G401 (cell line): ENCODE measurements at places on chromosomes 6 and 20.

GRCh38 chr6:137000825-137001224, 43.9 kb downstream of the IL20RA start:
- DNase-seq: no peak

DNA sequence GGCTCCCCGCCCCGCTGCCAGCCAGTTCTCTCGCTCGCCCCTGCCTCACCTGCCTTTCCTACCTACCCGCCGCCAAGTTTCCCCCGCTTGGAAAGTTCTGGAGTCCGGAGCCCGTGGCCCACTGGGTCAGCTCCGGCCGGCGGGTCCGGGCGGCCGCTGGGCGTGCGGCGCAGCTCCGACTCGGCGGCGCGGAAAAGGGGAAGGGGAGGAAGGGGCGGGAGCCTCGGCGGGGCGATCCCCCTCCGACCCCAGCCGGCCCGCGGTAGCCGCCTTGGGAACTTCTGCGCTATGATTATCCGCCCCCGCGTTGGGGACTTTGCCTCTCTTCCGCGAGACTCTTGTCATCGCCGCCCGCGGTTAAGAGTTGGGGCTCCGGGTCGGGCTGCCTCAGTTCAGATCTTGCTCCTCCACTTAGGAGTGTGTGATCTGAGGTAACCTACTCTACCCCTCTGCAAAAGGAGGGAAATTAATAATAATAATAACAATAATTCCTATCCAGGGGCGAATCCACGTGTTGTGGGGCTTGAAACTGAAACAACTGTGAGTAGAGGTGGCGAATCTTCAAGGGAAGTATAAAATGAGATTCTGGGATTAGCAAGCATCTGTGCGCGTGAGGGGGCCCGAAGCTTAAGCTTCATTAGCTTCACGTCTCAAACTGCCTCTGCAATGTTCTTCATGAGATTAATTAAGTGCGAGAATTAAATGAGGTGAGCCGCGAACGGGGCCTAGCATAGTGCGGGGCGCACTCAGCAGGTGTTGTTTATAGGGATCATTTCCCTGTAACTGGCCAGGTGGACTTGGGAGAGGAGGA, 30.8 kb downstream of the SF3B5 start:
- peak; percentile 11 for DNase-seq

DNA sequence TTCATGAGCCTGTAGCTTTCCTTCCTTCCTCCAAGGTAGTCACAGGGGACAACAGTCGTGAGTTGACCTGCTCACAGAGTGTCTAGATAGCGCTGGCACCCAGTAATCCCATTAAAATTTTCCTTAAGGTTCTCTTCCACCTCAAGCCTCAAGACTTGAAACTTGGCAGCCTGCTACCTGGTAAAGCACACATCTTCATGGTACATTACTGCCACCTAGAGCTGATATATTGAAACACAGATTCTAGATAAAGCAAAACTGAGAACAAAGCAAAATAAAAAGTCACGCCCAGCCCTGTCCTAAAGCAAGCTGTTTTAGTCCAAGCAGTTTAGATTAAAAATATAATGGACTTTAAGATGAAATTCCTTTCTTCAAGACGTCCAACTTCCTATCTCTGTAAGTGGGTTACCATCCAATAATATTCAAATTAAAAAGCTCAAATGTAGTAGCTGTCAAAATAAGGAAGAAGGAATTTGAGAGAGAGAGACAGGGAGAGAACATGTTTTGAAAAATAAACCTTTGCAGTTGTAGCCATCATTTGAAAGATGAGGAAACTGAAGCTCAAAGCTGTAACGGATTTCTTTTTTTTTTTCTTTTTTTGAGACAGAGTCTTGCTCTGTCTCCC, 50.7 kb upstream of the CD83 start:
- DNase-seq: peak; percentile 84

DNA sequence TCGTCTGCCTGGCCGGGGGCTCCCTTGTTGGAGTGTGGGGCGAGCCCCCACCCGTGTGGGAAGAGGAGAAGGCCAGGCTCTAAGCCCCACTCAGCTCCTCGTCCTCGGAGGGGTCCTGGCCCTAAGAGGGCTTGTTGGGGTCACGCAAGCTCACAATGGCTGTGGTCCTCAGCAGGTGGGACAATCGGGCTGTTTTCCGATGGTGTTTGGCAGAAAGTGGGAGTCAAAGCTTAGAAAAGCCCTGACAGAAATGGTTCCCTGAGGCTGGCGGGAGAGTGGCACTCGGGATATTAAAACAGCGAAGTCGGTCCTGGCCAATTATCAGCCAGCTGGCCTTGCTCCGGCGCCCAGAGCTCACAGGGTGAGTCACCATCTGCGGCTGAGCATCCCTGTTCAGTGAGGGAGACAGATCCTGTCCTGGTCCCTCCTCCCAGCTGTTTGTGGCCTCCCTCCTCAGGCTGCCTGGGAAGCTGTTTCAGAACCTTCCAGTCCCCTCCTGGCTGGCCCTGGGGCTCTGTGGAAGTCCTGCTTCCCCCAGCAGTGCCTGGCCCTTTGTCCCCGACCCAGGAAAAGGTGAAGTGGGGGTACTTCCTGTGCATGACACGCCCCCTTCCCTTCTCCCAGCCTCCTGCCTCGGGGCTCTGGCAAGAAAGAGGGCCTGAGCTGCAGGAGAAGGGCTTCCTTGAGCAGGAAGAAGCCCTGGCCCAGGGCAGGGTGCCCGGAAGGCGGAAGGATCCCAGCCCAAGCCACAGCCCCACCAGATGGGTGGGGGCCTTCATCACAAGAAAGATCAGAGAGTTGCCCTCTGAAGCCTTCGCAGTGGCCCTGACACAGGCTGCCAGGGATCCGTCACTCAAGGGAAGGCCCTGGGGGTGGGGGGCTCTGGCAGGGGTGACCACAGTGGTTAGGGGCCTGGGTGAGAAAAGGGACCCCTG, 53.6 kb upstream of the BHLHE23 start:
- DNase-seq: peak; percentile 93

- DNase-seq: no peak
These were observed 42.9 kb upstream of the FAM184A start for GRCh38 chr6:119121367-119121766.

GRCh38 chr6:139518556-139519091, 144.2 kb upstream of the CITED2 start:
- no peak for DNase-seq

GRCh38 chr20:62728028-62728780, 19.6 kb downstream of the NTSR1 start:
- no peak for DNase-seq

GRCh38 chr20:38245753-38246152, 14.8 kb downstream of the KIAA1755 start:
- DNase-seq: no peak
